Tracheal epithelial cell (primary cell): ENCODE measurements at places on chromosomes 7 and 10. TPM values are rescaled to one million over a fixed set of nuclear protein-coding genes. Genes with fewer than 3 reads are reported as not detected.

Gene PNLIPRP2
- total RNA-seq, result not detected in 2 replicates

Gene RTKN2
- 0.43 and 1.9 TPM in 2 replicates for total RNA-seq

Gene SPDYE1
- not detected in 2 replicates for total RNA-seq

Gene C10orf143
- total RNA-seq, result 0.48 TPM in 1 of 2 replicates, not detected in the other

Gene NODAL
- total RNA-seq, result not detected in 2 replicates

Gene SSC4D
- 0.64 and 5.3 TPM in 2 replicates for total RNA-seq

Gene HOXA4
- 0.21 and 0.24 TPM in 2 replicates for total RNA-seq

Gene GAD2
- total RNA-seq, result not detected in 2 replicates
